ENCODE measurements at places on chromosomes 13 and 19. TPM values are rescaled to one million over a fixed set of nuclear protein-coding genes. Genes with fewer than 3 reads are reported as not detected.

TNFSF11 gene
- total RNA-seq, result 0.38 TPM

CASP14 gene
- total RNA-seq, result not detected

LMTK3 gene
- not detected for total RNA-seq

RGL3 gene
- total RNA-seq, result 7.0 TPM

CGB2 gene
- not detected for total RNA-seq

PDX1 gene
- not detected for total RNA-seq

FCAR gene
- not detected for total RNA-seq

USF2 gene
- 33.5 TPM for total RNA-seq

SHISA7 gene
- total RNA-seq, result not detected

ADGRE3 gene
- total RNA-seq, result not detected

CELF5 gene
- total RNA-seq, result not detected

COLGALT1 gene
- total RNA-seq, result 131 TPM

OR7D2 gene
- total RNA-seq, result not detected

RDH13 gene
- 10.0 TPM for total RNA-seq

TDRD12 gene
- under 0.01 TPM for total RNA-seq

NLRP5 gene
- total RNA-seq, result not detected
